ENCODE measurements at places on chromosomes 5 and 9. TPM values are rescaled to one million over a fixed set of nuclear protein-coding genes. Genes with fewer than 3 reads are reported as not detected.
A peak's percentile ranks its signal among the peaks of the same experiment; 100 is the strongest.

The INPP5E gene
- 5.0 TPM for polyA plus RNA-seq

The NUTM2G gene
- polyA plus RNA-seq, result 0.06 TPM

The SLC25A2 gene
- polyA plus RNA-seq, result not detected

The PCDHA9 gene
- polyA plus RNA-seq, result not detected

The GABRA1 gene
- not detected for polyA plus RNA-seq

The PCDHA1 gene
- not detected for polyA plus RNA-seq

The FTMT gene
- not detected for polyA plus RNA-seq

The SLC6A3 gene
- polyA plus RNA-seq, result not detected

The PCDHB9 gene
- 1.9 TPM for polyA plus RNA-seq

DNA sequence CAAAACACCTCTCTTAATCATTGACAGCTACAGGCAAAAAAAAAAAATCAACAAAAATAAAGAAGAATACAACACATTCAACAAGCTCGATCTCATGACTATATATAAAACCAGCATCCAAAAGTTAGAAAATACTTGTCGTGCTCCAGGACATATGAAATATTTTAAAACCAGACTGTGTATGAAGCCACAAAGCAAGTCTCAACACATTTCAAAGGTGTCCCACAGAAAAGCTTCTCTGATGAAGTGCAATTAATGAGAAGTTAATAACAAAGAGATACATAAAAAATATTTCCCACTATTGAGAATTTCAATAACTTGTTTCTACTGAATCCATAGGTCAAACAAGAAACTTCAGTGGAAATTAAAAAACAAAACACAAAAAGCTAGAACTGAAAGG is 178.7 kb downstream of the PLK2 start:
- H3K36me3 ChIP-seq, result no peaks in the 10 kb centered on the region
- H3K27ac ChIP-seq, result no peak overlapping the region
- no peak for DNase-seq
- no peaks in the 10 kb centered on the region for H3K27me3 ChIP-seq
- no peak overlapping the region for H3K4me3 ChIP-seq

- no peak overlapping the region for H3K27ac ChIP-seq
- H3K4me3 ChIP-seq, result no peak overlapping the region
- H3K27me3 ChIP-seq, result 0 out of 2 replicates have a peak, but pooled peaks cover 4% of the 10 kb centered on the region
- no peaks in the 10 kb centered on the region for H3K4me1 ChIP-seq
- no peak for DNase-seq
- no peaks in the 10 kb centered on the region for H3K36me3 ChIP-seq
Measured at GRCh38 chr9:107228496-107229039, 54.5 kb upstream of the RAD23B start.

DNA sequence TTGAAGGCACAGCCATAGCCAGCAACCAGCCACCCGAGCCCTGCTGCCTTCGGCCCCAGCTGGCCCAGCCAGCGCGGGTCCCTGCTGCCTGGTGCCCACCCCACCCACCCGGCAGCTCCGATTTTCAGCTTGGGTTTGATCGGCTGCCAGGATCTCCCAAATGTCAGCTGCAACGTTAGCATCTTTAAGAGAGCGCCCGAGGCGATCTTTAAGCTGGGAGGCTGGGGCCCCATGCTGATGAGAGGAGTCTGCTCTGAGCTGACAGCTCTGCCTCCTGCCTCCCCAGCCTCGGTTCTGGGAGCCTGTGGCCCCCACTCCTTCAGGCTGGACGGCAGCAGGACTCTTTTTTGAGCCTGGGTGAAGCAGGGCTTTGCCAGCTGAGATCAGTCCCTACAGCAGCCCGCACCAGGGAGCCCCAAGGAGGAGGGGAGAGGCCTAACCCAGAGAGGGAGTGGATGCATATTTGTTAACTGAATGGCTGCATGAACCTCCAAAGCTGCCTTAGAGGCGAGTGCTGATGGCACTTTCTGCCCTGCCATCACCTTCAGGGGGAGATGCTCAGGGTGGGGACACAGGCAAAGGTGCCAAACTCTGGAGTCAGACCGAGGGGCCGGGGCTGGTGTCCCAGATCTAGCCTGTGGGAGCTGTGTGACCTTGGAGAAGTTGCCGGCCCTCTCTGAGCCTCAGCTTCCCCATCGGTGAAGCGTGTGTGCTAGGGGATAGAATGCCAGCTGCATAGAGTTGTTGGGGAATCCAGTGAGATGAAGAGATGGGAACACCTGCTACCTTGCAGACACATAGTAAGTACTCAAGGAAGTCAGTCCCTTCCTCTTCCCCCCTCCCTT is 165.5 kb downstream of the C9orf50 start:
- peak; percentile 45 for DNase-seq
- H3K27me3 ChIP-seq, result no peaks in the 10 kb centered on the region
- H3K27ac ChIP-seq, result no peak overlapping the region
- no peaks in the 10 kb centered on the region for H3K36me3 ChIP-seq
- H3K4me1 ChIP-seq, result peaks cover 23% of the 10 kb centered on the region

DNA sequence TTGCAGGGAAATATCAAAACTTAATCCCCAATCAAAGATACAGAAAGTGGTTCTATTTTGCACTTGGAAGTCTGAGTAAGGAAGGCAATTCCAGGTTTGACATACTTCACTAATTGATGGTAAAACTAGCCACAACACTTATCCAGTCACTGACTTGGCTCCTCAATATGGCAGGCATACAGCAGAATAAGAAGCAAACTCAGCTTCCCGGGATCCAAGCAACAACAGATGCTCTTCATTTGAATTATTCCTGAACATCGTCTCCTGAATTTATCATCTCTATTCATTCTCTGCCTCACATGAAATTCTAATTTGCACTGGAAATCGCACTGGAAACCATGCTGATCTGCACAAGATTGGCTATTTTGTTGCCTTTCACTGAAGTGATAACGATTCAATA is 629.6 kb downstream of the PRELID2 start:
- H3K27me3 ChIP-seq, result 0 out of 2 replicates have a peak, but pooled peaks cover 3% of the 10 kb centered on the region
- no peaks in the 10 kb centered on the region for H3K36me3 ChIP-seq
- no peak overlapping the region for H3K4me3 ChIP-seq
- H3K4me1 ChIP-seq, result no peaks in the 10 kb centered on the region

DNA sequence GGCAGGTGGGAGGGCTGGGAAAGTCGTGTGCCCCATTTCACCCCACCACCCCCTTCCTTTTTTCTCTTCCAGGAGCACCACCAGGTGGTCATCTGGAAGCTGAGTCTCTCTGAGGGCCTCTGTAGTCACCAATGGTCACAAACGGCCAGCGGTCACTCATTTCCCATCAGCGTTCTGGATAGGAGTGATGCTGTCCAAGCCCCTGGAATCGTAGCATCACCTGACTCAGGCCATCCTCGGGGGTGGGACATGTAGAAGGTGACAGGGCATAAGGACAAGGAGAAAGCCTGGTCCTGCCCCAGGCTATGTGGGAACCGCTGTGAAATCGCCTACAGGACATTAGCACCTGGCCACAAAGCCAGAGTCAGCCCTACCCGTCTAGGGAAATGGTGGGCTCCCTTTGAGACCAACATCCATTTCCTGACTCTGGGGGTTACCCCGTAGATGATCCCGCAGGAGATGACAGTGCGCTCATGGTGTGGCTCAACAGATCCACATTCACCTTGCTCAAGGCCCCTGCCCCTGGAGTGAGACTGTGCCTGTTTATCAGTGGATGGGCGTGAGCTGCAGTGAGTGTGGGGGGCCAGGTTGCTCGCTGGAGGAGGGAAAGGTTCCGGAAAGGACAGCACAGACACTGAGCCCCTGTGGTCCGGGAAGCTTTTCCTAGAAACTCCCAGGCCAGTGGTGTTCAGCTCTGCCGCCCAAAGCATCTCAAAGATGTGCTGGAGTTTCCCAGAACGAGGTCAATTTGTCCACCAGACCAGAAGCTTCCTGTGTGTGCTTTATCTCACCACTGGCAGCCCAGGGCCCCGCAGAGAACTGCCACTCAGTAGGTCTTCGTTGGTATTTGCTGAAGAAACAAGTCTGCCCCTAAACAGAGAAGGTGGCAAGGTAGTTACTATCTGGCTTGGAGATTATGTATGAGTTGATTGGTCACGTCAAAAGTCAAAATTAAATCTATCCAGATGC is 61.1 kb upstream of the UNC5A start:
- no peak for DNase-seq
- H3K4me3 ChIP-seq, result no peak overlapping the region
- H3K27ac ChIP-seq, result no peak overlapping the region
- H3K4me1 ChIP-seq, result no peaks in the 10 kb centered on the region
- no peaks in the 10 kb centered on the region for H3K36me3 ChIP-seq

DNA sequence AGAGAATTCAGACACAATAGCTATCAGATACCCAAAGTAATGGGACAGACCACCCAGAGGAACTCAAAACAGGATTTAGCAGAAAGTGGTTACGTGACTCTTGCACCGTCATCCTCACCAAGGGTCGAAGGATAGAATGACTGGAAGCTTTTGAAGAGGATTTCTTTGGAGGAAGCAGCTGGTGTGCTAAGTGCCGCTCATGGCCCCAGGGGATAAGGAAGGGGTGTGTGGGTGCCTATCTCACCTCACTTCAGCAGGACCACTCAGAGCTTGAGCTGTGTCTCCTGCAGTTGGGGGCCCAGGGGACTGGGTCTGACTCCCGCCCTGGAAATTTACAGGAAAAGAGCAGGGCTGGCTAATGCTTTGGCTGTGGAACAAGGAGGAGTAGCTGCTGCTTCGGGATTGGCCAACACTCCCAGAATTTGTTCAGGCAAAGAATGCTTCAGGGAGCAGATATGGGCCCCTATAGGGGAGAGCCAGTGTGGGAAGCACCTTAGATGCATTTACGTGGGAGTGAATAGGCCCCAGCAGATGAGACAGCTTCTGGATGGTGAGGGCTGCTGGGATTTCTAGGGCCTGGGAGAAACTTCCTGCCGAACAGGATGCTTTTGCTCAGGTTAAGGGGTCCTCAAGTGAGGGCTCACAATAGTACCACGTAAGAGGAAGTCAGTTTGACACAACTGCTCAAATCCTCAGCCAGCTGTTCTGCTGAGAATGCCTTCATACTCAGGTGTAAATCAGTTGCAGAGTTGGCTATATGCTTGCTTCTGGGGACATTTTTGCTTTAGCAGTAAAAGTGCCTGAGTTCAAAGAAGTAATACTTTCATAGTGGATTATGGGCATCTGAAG is 29.1 kb upstream of the TOMM5 start:
- no peak for DNase-seq
- H3K4me1 ChIP-seq, result peaks cover 36% of the 10 kb centered on the region
- no peak overlapping the region for H3K4me3 ChIP-seq
- no peak overlapping the region for H3K27ac ChIP-seq
- H3K36me3 ChIP-seq, result no peaks in the 10 kb centered on the region

DNA sequence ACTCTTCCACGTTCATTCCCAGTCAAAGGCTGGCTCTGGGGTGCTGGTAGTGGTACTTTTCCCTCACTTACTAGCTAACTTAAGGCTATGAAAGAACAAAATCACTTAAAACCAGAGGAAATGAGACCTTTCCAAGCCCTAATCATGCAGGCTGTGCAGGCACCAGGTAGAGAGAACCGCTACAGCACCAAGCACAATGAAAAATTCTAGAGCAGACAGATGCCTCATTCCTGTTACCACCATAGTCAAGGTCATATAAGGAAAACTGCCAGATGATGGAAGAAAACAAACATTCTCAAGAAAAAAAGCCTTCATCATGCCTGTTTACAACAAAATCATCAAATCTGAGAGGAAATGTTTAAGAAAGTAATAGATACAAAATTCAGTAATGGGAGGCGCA is 374.4 kb upstream of the PDE4D start:
- no peak overlapping the region for H3K4me3 ChIP-seq
- no peaks in the 10 kb centered on the region for H3K36me3 ChIP-seq
- H3K27ac ChIP-seq, result no peak overlapping the region
- H3K27me3 ChIP-seq, result peaks cover 3% of the 10 kb centered on the region

DNA sequence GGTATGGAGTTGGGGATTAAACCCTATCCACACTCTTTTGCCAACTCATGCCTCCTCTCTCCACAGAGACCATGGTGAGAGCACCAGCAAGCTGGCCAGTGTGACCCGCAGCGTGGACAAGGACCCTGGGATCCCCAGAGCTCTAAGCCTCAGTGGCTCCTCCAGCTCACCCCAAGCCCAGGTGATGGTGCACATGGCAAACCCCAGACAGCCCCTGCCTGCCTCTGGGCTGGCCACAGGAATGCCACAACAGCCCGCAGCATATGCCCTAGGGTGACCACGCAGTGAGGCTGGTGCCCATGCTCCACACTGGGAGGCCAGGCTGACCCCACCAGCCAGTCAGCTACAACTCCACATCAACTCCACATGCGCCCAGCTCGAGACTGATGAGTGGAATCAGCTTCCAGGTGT is 11.5 kb upstream of the CARD19 start:
- H3K4me3 ChIP-seq, result no peak overlapping the region
- no peaks in the 10 kb centered on the region for H3K27me3 ChIP-seq
- H3K4me1 ChIP-seq, result no peaks in the 10 kb centered on the region
- no peak for DNase-seq
- no peak overlapping the region for H3K27ac ChIP-seq

DNA sequence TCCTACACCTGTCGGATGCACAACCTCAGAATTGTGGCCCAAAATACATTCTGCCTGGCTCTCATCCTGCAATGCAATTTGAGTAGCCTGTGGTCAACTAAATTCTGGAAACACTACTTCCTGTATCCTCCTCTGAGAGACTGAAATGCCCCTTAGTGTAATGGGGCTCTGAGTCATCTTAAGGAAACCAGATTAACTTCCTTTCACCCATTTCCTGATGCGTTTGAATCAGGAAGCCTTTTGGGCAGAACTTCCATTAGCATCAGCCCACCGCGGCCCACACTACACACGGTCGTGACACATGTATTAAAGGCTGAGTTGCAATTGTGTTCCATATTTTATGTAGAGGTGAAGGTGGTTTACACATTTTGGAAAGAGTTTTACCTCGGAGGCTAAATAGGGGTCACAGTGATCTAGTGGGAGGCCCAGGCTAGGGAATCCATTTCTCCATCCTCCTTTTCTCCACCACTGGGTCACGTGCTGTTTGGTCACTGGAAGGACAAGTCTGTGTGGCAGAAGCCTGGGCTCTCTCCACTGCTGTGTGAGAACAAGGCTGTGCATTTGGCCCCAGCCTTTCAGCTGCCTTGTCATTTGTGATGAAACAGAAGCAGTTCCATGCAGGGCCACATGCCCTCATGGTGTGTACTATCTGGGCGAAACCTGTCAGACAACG is 55.9 kb downstream of the DAP start:
- H3K4me1 ChIP-seq, result peaks cover 61% of the 10 kb centered on the region
- H3K27me3 ChIP-seq, result no peaks in the 10 kb centered on the region
- peak; percentile 60 for DNase-seq
- H3K4me3 ChIP-seq, result no peak overlapping the region
- H3K27ac ChIP-seq, result no peak overlapping the region

- no peak for DNase-seq
- H3K36me3 ChIP-seq, result peaks cover 12% of the 10 kb centered on the region
- no peaks in the 10 kb centered on the region for H3K27me3 ChIP-seq
- H3K27ac ChIP-seq, result no peak overlapping the region
Measured at GRCh38 chr5:168135897-168136296, 155.5 kb upstream of the WWC1 start.

- H3K4me3 ChIP-seq, result peak overlapping the region; percentile 9
- H3K4me1 ChIP-seq, result peaks cover 28% of the 10 kb centered on the region
- DNase-seq, result peak; percentile 77
- no peaks in the 10 kb centered on the region for H3K36me3 ChIP-seq
- no peaks in the 10 kb centered on the region for H3K27me3 ChIP-seq
Measured at GRCh38 chr5:113061846-113062780, 85.5 kb downstream of the DCP2 start.

GRCh38 chr5:168263121-168263520 is 28.3 kb upstream of the WWC1 start:
- no peak for DNase-seq
- H3K4me3 ChIP-seq, result no peak overlapping the region
- no peak overlapping the region for H3K27ac ChIP-seq
- H3K27me3 ChIP-seq, result no peaks in the 10 kb centered on the region

- no peak overlapping the region for H3K4me3 ChIP-seq
- H3K36me3 ChIP-seq, result no peaks in the 10 kb centered on the region
- no peak for DNase-seq
- peaks cover 7% of the 10 kb centered on the region for H3K4me1 ChIP-seq
- no peak overlapping the region for H3K27ac ChIP-seq
Measured at GRCh38 chr5:115637507-115637906, 11.7 kb upstream of the TMED7 start.
